Parietal lobe (tissue), 2 donors: ENCODE measurements at places on chromosomes 2 and 18. TPM values are rescaled to one million over a fixed set of nuclear protein-coding genes. Genes with fewer than 3 reads are reported as not detected.

Gene C2orf80
- 21.0 TPM for total RNA-seq

Gene VWA3B
- total RNA-seq: 1.3 TPM

Gene TIA1
- total RNA-seq: 733 TPM

Gene LAMA1
- 26.0 TPM for total RNA-seq

Gene CRYBA2
- total RNA-seq: not detected

Gene CYS1
- not detected for total RNA-seq

Gene NCOA1
- 209 TPM for total RNA-seq

Gene TTR
- 3.1 TPM for total RNA-seq

Gene CFC1
- not detected for total RNA-seq

Gene ACMSD
- not detected for total RNA-seq

Gene STPG4
- 1.9 TPM for total RNA-seq
